Head of caudate nucleus (tissue), 42 donors: ENCODE measurements at places on chromosomes 2 and 18.
A peak's percentile ranks its signal among the peaks of the same experiment; 100 is the strongest.

DNA sequence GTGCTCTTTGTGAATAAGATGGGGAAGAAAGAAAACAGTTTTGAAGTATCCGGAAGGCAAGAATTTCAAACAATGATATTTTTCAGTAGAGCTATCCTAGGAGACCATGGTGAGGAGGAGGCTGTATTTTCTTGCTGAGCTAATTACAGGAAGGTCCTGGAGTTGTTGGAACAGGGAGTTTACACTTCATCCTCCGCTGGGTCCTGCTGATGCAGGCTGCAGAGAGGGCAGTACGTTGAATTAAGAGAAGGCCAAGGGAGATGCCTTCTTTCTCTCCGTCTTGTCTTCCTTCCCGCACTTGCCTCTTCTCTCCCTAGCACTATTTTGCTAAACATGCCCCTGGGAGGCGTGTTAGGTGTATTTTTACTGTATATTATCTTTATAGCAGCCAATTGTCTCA lies 60.0 kb upstream of the EDAR start:
- DNase-seq, result no peak

GRCh38 chr18:39620551-39621168 lies 2055.1 kb upstream of the CELF4 start:
- DNase-seq, result no peak

DNA sequence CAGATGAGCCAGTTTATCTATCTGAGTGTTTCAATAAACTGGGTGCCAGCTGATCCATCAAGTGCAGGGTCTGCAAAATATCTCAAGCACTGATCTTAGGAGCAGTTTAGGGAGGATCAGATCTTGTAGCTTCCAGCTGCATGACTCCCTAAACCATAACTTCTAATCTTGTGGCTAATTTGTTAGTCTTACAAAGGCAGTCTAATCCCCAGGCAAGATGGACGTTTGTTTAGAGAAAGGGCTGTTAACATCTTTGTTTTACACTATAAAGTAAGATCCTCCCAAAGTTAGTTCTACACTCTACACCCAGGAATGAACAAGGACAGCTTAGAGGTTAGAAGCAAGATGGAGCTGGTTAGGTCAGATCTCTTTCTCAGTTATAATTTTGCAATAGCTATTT lies 28.7 kb upstream of the HNMT start:
- no peak for DNase-seq

DNA sequence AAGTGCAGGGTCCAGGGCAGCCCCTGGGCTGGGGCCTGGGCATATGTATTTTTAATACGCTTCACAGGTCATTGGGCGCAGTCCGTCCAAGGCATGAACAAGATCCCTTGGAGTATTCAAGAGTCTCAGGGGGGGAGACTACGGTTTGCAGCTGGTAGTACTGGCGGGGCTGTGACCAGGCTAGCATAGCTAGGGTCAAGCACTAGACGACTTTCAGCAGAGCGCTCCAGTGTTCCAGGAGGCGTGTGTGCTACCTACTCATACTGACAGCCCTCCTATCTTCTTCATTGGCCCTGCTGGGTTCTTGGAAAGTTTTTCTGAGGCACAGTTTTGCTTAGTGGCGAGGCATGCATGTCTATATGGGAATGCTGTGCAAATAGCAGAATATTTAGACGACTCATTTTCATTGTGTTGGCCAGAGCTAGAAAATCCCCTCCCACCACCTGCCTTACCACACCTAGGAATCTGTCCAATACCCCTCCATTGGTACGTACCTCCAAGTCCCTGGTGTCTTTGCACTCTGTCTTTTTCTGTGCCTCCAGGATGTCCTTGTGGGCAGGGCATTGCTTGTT lies 68.2 kb downstream of the GLI2 start:
- no peak for DNase-seq

DNA sequence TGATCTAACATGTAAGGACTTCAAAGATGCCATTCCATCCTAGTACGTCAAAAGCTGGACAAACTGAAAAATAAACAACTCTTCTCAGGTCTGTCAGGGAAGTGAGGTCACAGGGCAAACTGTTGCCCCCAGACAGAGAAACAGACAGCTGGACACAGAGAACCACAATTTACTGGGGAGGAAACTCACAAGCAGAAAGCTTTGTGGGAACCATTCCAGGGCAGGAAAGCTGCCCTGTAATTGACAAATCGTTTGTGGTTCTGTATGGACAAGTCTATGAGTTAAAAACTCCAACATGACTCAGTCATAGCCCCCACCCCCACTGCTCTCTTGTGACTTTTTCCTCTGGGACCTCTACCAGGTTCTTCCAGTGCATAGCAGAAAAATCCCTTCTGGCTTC lies 28.4 kb downstream of the MCEE start:
- no peak for DNase-seq

GRCh38 chr18:47077111-47077510 lies 41.7 kb upstream of the ELOA2 start:
- DNase-seq, result peak; percentile 39

DNA sequence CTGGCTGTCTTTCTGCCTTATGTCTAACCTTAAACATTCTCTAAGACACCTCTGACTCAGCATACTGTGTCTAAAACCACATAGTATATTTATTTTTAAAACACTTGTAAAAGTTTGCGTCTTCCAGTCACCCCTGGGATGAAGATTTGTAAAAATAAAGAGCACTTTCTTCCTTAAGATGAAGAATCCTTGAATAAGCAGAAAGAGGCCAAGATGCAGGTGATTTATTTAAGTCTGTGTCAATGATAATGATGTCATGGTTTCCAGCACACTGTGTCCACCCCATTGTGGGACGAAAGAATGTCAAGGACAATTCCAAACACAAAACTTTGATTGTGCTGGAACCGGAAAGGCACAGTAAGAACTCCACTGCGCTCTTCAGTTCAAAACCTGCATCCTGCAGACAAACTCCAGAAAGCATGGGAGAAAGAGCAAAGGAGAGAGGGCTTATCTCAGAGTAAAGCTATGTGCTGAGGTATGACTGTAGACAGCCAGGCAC lies 92.9 kb downstream of the ZEB2 start:
- no peak for DNase-seq
